ENCODE measurements at places on chromosomes 12 and 14.

GRCh38 chr12:132708150-132708549, 2.5 kb upstream of the PGAM5 start:
- no peak for DNase-seq

GRCh38 chr12:3342051-3342450, 149.0 kb upstream of the PRMT8 start:
- no peak for DNase-seq

DNA sequence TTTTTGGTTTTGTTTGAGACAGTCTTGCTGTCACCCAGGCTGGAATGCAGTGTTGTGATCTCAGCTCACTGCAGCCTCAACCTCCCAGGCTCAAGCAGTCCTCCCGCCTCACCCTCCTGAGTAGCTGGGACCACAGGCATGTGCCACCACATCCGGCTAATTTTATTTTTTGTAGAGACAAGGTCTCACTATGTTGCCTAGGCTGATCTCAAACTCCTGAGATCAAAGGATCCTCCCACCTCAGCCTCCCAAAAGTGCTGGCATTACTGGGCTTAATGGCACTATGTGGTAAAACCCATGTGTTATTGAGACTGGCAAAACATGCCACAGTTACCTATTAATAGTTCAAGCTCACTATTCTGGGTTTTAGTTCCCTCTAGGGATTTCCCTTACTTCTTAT, 51.2 kb upstream of the KCNH3 start:
- no peak for DNase-seq

- no peak for DNase-seq
These were observed 8.0 kb upstream of the CERS5 start for GRCh38 chr12:50174971-50175715.

GRCh38 chr12:19894803-19895202, 455.5 kb downstream of the AEBP2 start:
- no peak for DNase-seq

GRCh38 chr12:52517888-52518287, 2.3 kb downstream of the KRT5 start:
- DNase-seq: no peak

GRCh38 chr14:22845821-22846625, 9.6 kb downstream of the MMP14 start:
- DNase-seq: no peak

DNA sequence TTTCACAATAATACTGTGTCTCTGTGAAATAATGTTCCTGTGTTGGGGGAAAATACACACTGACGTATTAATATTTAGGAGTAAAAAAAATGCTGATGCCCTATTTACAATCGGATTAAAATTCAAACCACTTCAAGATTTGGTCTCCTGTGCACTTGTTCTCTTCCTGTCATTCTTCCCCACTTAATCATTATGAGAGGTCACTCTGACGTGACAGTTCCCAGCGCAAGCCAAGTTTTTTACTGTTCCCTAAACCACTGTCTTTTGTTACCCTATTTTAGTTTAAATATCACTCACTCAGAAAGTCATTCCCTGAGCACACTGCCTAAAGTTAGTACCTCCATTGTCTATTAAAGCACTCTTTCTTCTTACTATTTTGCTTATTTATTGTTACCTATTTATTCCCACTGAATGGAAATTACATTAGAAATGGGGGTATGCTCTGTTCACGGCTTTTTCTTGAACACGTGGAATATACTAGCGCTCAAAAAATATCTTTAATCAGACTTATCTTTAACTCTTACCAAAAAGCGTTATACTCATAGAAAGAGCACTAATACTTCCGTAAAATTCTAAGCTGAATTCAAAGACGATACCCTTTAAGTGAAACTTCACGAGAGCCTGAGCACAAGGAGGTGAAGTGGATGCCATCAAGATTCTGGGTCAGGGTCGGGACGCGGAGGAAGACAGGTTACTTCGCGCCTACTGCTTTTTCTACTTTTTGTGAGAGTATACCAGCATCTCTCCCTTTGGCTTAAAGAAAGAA, 670 bp upstream of the PSMA3 start:
- DNase-seq: no peak

- no peak for DNase-seq
These were observed 53.1 kb upstream of the NAP1L1 start for GRCh38 chr12:76137606-76138005.

DNA sequence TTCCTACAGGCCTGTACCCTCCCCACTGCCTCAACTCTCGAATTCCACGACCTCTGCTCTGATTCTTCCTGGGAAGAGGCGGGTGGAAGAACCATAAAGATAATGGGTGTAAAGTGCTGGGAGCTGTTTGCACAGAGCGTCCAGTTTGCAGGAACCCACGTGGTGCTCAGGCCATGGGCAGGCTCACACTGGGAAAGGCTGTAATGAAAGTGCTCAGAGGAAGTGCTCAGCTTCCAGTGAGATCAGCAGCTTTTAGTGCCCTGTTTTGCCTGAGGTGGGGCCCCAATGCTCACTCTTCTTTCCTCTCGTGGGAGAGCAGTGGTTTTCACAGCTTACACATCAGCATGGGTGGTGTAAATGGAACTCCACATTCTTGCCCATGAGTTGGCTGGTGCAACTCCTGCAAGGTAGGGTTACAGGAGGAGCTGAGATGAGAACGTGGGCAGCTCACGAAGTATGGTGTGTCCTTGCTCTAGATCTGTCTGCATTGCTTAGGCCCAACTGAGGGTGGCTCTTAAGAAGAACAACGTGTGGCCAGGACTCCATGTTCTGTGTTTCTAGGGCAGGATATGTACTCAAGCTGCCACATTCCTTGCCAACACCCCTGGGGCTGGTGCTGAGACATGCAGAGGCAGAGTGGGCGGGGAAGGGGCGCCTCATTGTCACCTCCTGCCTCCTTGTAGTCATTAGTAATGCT, 2.9 kb downstream of the TMEM63C start:
- no peak for DNase-seq

DNA sequence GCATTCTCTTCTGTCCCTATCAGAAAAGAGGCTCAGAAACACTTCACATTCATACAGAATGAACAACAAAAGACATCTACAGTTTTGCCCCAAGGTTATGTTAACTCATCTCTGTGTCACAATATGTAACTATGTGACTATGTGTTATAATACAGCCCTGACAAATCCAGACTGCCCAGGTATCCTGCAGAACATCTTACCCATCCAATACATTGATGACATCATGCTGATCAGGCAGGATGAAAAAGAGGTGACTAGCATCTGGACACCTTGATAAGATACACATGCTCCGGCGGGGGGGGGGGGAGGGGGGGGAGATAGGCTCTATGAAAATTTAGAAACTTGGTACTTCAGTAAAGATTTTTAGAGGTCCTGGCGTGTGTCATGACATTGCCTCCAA, 8.3 kb upstream of the GNS start:
- DNase-seq: no peak

GRCh38 chr12:97097734-97098133, 190.7 kb downstream of the NEDD1 start:
- no peak for DNase-seq

DNA sequence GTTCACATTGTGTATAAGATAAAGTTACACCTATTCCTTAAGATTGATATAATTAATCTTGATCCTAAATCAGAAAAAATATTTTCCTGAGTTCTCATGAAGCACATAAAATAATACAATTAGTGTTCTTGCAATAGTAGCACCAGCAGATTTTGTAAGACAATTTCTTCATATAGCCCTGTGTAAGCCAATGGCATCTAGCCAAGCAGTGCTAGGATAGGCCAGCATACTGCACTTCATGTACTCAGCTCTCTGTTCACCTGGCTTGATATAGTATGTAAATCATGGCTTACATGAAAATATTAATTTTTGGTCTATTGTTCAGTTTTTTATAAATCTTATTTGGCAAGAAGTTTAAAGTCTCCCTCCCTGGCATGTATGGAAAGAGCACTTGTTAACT, 1.9 kb downstream of the KLRF2 start:
- no peak for DNase-seq

- DNase-seq: no peak
These were observed 34.5 kb upstream of the PLEK2 start for GRCh38 chr14:67446371-67447032.

GRCh38 chr14:64203366-64204006, 90.7 kb downstream of the ESR2 start:
- DNase-seq: no peak

DNA sequence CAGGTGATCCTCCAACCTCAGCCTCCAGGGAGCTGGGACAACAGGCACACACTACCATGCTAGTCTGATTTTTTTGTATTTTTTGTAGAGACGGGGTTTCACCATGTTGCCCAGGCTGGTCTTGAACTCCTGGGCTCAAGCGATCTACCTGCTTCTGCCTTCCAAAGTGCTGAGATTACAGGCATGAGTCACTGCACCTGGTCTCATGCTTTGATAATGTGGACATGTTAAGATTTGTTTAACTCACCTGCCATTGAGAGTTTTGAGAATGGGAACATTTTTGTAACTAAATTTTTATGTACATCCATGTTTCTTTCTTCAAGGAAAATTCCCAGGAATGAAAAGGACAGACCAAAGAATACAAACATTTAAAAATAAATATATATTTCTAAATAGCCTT, 121.2 kb downstream of the MIPOL1 start:
- no peak for DNase-seq

- DNase-seq: no peak
These were observed 34.9 kb downstream of the SYNE3 start for GRCh38 chr14:95481391-95482022.

DNA sequence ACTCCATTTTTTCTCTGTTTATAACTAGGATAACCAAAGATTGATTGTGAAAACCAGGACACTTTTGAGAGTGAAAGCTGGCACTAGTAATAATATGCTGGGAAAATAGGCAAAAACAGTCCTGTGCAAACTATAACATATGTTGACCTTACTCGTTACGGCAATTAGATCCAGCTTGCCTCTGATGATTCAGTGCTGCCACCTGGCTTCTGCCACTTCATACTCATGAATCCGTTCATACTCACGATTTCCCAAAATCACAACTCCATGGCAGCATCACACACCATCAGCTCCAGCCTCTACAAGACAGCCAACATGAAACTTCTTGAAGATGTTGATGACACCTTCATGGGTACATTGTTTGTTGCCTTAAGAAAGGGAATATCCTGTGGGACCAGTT, 49.1 kb upstream of the CAND1 start:
- no peak for DNase-seq

DNA sequence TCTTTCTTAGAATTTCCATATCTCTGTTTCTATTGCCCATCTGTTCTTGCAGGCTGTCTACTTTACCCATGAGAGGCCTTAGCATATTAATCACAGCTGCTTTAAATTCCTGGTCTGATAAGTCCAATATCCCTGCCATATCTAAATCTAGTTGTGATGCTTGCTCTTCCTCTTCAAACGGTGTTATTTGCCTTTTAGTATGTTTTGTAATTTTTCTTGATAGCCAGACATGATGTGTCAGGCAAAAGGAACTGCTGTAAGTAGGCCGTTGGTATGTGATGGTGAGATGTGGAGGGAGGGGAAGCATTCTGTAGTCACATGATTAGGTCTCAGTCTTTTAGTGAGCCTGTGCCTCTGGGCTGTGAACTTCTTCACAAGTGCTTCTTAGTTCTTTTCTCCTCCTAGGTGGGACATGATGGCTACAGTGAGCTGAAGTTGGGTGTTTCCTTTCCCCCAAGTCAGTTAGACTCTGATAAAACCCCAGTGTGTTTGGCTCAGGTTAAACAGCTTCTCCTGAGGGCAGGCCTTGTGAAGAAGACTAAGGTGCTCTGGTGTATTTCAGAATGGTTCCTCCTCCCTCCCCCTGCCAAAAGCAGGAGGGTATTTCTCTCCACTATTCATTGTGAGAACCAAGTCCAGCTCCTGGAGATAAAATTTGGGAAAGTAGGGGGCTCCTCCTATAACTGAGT, 195.9 kb upstream of the PARP11 start:
- no peak for DNase-seq

GRCh38 chr12:65845751-65846537, 21.7 kb downstream of the HMGA2 start:
- no peak for DNase-seq

DNA sequence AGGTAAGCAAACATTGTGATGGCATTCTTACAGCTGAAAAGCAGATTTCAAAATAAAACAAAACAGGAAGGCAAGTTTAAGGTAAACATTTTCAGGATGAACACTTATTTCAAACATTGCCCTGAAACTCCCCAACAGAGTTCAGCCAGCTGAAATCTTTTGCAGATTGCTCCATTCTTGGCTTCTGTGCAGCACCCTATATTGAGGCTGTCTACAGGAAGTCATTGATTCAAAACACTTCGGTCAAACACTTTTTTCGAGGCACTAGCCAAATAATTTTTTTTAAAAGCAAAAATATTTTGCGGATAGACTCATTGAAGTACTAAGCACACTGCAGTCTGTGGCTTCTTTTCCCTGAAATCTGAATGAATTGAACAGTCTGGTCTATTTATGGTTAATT, 318.1 kb upstream of the PDE3A start:
- no peak for DNase-seq

- DNase-seq: no peak
These were observed 52.5 kb downstream of the KIAA0586 start for GRCh38 chr14:58479975-58480374.

GRCh38 chr12:30835216-30835615, 80.5 kb upstream of the CAPRIN2 start:
- no peak for DNase-seq

GRCh38 chr12:46661110-46661845, 164.5 kb downstream of the SLC38A4 start:
- no peak for DNase-seq

GRCh38 chr12:109385339-109386058, 37.8 kb downstream of the MYO1H start:
- no peak for DNase-seq

DNA sequence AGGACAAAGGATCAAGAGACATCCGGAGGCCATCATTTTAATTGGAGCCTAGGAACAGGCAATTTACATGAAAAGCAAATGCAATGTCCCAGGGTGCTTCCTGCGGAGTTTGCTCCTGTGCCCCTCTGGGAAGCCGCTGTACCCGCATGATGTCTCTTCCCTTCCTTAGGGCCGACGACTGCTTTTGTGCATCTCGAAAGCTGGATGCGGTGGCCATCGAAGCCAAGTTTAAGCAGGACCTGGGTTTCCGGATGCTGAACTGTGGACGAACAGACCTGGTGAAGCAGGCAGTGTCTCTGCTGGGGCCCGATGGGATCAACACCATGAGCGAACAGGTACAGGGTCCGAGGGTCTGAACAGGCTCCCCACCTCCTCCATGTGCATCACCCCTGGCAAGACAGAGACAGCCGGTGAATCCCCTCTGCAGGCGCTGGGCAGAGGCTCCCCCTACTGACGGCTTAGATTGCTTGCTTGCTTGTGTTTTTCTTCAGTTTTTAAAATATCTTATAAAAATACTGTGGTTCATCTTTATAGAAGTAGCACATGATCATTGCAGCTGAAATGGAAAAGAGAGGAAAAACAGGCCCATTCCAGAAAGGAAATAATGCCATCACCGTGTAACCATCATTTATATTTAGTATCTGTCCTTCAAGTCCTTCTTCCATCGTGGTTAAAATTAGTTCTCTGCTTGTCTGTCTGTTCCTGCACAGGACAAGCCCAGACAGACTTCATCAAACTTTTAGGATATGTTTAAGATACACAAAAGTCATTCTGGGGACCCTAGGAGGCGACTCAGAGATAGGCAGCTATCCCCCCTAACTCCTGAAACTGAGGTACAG, 75.4 kb upstream of the PWP1 start:
- DNase-seq: no peak
